ENCODE measurements at places on chromosomes 1 and 21.

GRCh38 chr1:7219031-7219430 is 433.8 kb downstream of the CAMTA1 start:
- DNase-seq = no peak

- DNase-seq = no peak
Measured at GRCh38 chr1:91669584-91670350, 169.1 kb downstream of the CDC7 start.

DNA sequence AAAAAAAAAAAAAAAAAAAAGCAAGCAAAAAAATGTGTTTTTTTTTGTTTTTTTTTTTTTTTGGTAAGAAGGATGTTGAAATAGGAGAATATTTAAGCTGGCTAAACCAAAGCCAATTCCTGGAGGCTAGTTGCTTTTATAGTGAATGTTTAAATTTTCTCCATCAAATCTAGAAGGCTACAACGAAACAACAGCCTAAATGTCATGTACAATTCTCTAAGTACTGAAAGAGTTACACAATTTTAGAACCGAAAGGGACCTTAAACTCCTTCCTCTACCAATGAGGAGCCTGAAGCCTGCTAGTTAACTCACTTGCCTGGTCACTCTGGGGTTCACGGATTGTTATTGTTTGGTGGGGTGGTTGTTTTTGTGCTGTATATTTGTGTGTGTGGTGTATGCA is 3.5 kb downstream of the WLS start:
- no peak for DNase-seq

DNA sequence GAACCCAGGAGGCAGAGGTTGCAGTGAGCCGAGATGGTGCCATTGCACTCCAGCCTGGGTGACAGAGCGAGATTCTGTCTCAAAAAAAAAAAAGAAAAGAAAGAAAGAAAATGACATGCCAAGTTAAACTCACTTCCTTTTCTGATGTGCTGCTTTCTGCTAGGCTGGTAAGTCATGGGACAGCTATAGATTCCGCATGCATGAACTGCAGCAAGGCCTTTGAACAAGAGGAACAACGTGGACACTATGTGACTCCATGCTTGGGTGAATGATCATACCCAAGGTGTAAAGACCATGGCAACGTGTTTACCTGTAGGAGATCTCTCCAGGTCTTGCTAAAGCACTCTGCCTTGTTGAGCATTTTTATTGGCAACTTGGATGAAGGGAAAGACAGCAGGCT is 10.3 kb upstream of the TTF2 start:
- DNase-seq = no peak

GRCh38 chr21:44838039-44838895 is 20.4 kb upstream of the SUMO3 start:
- no peak for DNase-seq

DNA sequence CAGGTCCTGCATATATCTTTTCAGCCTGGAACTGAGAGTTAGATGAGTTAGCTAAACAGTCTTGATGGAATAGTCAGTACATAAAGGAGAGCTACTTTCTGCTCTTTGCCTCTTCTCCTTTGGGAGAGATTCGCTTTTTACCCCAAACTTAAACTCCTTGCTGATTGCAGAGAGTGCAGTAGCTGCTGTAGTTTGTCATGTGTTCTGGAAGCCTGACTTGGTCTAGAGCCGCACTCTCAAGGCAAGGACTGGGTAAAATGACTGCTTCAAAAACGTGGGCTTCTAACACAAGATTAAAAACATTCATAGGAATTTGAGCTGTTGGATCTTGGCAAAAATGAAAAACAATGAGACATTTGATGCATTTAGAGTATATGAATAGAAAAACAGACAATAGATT is 351.6 kb downstream of the RYR2 start:
- no peak for DNase-seq

- DNase-seq = no peak
Measured at GRCh38 chr1:112807999-112808398, 92.9 kb upstream of the PPM1J start.

DNA sequence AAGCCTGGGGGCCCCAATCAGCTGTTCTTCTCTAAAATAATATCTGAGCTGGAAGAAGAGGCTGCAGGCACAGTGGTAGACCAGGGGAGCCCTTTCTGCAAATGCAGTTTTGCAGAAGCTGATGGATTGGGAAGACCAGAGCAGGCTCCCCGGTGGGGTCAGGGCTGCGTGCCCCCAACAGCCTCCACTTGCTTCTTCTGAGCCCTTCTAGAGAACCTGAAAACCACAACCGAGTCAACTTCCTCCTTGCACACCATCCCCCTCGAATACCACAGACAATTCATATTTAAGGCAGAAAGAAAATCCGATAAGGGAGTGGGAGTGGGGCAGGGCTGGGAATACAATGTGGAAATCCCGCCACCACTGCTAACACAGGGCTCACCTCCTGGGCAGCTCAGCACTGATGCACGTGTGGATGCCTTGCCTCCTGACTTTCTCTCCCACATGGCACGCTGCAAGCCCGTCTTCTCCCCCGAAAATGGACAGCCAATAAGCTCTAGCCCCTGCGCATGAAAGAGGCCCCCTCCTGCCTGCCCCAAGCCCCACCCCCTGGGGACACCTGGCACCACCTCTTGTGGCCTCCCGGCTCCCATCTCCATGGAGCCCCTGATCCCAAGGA is 25.4 kb upstream of the ALDH4A1 start:
- DNase-seq = peak; percentile 25

DNA sequence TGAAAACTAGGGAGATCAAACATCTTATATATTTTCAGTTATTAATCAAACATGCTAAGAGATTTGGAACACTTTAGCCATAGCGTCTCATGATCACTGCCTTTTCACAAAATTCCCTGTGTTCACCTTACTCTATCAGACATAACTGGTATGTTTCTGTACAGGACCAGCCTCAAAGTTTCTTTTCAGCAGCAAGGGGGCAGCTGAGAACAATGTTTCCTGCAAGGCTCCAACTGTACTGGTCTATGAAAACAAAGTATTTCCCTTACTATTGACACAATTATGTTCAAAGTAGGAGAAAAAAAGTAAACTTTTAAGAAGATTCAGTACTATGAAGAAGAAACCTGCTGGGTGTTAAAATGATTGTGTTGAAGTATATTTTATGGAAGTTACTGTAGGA is 98.5 kb downstream of the ATF6 start:
- DNase-seq = no peak

DNA sequence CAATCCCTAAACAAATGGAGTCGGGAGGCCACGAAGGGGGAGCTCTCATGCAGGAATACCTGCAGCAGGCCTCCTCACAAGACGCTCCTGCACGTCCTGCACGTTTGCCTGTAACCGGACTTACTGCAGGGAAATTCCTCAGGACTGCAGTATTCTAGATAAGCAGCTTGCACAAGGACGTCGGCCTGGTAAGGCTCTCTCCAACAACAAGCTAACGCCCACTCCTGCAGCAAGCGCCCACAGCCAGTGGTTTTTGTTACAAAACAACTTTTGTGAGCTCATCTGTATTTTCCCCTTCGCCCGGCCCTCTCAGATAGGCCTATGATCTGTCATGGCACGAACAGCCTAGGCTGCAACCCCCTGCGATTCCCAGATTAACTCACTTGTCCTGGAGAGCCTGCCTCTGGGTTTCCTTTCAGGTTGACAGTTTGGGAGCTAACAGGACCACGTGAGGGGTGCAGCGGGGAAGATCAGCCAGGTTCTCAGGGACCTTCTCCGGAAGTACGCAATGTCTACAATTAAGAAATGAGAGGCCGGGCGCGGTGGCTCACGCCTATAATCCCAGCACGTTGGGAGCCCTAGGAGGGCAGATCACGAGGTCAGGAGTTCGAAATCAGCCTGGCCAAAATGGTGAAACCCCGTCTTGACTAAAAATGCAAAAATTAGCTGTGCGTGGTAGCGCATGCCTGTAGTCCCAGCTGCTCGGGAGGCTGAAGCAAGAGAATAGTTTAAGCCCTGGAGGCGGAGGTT is 921 bp upstream of the MIB2 start:
- DNase-seq = peak; percentile 51

- no peak for DNase-seq
Measured at GRCh38 chr1:54118704-54119103, 34.1 kb downstream of the CDCP2 start.

DNA sequence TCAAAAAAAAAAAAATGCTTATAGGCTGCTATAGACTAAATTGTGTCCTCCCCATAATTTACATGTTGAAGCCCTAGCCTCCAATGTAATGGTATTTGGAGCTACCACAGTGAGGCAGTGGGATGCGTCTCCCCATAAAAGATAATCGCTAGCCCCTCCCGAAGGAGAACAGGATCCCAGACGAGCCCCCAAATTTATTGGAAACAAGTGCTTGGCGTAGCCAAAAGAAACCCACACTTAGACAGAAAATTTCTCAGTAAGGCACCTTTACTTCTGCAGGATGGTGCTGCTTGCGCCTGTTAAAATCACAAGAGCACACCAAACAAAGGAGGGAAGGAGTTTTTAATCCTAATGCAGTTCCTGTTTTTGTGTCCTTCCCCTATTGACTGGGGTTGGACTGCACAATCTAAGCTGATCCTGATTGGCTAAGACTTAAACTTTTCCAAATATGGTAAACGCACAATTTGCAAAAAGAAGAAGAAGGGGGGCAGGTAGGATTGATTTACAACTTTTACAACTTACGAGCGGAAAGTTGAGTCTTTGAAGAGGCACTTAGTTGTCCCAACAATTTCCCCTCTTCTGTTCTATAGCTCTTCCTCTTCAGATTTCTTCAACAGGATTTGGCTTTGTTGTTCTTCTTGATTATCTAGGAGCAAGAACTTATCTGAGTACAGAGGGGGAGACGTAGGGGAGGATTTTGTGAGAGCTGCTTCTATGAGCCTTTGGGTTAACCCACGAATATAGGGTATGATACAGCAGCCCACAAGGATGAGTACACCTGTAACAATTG is 3.0 kb upstream of the IPP start:
- DNase-seq = no peak

GRCh38 chr1:164846731-164847691 is 288.0 kb downstream of the PBX1 start:
- DNase-seq = no peak

DNA sequence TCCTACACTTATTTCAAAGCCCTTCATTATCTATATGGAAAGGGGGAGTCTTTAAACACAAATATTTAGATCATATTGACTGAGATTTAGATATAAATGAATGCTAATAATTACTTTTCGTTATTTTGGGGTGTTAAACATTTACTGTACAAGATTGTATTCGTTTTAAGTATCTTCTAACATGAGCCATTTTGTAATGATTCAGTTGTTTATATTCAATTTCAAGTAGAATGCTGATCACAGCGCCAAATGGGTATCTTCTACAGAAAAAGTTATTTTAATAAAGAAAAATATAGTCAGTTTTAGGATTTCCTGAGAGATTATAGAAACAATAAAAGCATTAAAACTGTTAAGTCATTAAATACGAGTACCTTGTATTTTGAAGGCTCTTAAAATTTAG is 104.5 kb upstream of the HNRNPU start:
- no peak for DNase-seq

DNA sequence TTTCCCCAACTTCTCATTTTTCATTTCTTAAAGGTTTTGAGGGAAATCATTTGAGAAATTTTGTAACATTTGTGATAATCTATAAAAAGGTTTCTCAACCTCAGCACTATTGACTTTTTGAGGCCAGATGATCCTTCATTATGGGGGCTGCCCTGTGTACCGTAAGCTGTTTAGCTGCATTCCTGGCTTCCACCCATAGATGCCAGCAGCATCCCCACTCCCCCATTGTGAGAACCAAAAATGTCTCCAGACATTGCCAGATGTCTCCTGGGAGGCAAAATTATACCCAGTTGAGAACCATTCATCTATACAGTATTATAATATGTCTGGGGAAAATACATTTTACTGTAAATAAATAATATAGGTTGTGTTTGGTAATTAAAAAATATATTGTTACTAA is 146.0 kb downstream of the PBX1 start:
- DNase-seq = no peak

DNA sequence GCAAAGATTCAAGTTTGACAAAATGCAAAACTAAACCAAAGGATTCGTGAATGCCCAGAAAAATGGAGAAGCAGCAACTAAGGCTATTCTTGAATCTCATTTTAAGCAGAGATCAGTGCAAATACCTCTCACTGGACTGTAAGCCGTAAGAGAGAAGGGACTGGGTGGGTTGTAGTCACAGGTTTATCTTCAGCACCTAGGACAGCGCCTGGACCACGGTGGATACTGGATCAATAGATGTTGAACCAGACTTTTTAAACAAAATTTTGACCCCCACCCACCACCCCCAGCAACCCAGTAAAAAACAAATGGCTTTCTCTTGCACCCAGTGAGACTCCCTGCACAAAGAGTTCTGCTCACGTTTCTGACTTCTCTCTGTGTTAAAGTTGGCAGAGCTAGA is 347.1 kb downstream of the AJAP1 start:
- DNase-seq = no peak

GRCh38 chr1:233679591-233680373 is 65.9 kb downstream of the KCNK1 start:
- no peak for DNase-seq

- DNase-seq = no peak
Measured at GRCh38 chr1:4613606-4614370, 40.6 kb upstream of the AJAP1 start.

DNA sequence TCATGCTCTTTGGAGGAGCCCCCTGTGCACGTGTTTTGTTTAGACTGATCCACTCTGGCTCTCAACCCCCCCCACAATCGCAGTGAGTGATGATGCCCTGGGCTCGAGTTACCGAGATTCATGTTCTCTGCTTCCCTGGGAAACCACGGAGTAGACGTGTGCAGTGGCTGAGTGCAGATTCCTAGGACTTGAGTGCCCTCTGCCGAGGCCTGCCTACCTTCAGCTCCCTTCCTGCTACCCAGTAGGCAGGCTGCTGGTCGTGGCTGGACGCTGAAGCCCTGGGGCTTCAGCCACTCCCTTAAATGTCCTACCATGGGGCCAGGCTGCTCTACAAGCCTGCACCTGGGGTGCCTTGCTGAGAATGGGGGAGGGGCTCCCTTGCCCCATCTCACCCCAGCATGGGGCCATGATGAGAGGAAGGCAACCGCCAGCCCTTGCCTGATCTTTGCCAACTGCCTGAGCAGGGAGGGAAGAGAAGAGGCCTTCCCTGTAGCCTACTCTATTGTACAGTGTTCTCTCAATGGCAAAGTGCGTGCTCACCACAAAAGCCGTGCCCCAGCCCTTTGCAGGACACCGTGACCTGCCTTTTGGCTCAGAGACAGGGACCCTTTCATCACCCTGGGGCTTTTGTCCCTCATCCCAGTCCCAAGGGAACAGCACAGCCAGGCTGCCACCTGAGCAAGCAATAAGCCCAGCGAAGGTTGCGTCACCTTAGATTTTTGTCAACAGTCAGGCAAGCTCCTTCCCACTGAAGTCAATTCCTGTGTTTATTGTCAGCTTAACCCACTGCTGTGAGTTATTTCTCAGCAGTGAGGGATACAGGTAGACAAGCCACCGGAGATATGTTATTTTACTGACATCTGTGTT is 4.1 kb upstream of the GRIK3 start:
- DNase-seq = no peak

GRCh38 chr1:243507001-243507671 is 251.3 kb downstream of the SDCCAG8 start:
- no peak for DNase-seq

DNA sequence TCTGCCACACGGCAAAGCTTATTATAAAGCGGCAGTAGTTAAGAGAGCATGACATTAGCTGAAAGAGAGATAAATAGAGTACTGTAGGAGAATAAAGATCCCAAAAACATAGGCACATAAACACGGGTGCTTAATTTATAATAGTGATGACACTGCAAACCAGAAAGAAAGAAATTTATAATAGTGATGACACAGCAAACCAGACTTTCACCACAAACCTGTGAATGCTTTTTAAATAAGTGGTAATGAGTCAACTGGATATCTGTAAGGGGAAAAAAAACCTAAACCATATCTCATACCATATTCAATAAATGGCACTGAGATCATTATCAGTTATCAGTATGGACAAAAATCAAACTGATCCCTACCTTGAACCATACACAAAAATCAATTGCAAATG is 25.5 kb downstream of the USP1 start:
- no peak for DNase-seq

Data from stimulated activated CD4-positive, alpha-beta T cell treated with anti-CD3 and anti-CD28 coated beads, Interleukin-15, amount 100 ng/mL, for 48 hours (primary cell).